GOT3 (cell line): ENCODE measurements at places on chromosomes 3 and 15.

- no peak for DNase-seq
Observed at GRCh38 chr3:10420745-10421475, 84.5 kb downstream of the ATP2B2 start.

GRCh38 chr15:89371228-89372044 lies 36.8 kb upstream of the POLG start:
- no peak for DNase-seq

DNA sequence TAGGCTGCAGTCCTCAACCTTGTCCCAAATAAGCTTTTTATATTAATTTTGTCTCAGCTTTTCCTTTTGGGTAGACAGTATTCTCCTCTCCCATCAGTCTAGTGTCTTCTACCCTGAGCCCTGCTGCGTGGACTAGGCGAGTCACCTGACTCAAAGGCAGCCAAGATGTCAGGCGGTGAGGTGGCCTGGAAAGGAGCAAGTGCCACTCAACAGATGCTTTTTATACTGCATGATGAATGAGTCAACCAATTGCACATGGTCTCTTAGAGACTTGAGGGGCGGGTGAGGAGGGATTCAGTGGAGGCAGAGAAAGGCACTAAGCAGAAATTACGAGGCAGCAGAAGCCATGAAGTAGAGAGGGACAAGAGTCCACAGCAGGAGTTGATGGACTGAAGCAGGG lies 95.9 kb downstream of the FRMD4B start:
- no peak for DNase-seq

DNA sequence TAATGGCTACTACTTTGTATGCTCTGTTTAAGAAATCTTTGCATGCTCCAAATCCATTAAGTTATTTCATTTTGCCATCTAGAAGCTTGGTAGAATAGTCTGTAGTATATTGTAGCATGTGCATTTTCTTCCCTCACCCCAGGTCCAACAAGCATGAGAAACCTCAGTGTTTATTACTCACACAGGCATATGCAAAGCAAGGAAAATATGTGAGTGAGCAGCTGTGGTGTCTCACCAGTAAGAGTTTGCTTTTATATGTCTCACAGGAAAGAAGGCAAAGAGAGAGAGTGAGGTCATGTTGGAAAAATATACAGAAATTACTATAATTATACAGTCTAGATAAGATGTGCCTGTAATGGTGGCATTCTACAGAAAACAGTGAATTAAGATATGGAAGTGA lies 312.5 kb downstream of the C3orf38 start:
- no peak for DNase-seq

DNA sequence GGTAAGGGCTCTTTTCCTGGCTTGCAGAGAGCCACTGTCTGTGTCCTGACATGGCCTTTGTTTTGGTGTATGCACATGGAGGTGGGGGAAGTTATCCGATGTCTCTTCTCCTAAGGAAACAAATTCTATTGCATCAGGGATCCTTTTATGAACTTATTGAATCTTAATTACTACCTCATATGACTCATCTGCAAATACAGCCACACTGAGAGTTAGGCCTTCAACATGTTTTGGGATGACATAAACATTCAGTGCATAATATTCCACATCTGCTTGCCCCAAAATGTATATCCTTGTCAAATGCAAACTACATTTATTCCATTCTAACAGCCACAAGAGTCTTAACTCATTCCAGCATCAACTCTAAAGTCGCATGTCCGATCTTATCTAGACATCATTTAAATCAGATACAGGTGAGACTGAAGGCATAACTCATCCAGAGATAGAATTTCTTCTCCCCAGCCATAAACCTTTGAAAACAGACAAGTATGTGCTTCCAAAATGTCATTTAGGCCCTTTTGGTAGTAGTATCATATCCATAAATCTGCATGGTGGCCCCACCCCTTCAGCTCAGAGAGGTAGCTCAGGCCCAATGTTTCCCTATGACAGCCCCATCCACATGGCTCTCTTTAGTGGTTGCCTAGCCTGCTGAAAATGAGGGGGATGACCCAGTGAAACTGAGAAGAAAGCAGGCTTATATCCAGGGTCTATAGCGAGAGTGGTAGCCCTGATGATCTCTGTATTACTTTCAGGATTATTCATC lies 289.5 kb upstream of the ALCAM start:
- no peak for DNase-seq

DNA sequence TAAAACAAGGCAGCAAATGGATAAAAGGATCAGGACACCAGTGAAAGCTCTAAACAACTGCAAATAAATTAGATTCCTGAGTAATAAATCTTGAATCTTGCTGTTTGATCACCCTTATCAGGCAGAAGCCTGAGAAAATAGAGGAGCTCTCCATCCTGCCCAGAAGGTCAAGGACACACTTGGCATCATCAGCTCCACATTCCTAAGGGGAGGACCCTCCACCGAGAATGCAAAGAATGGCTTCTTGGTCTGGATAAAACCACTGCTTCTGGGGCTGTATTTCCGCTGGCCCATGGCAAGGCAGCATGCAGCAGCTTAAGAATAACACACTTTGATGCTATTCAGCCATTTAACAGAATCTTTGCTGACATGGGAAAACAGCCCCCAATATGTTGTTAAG lies 108.9 kb upstream of the TSC22D2 start:
- no peak for DNase-seq

- no peak for DNase-seq
Observed at GRCh38 chr3:139659511-139659910, 18.3 kb downstream of the NMNAT3 start.

DNA sequence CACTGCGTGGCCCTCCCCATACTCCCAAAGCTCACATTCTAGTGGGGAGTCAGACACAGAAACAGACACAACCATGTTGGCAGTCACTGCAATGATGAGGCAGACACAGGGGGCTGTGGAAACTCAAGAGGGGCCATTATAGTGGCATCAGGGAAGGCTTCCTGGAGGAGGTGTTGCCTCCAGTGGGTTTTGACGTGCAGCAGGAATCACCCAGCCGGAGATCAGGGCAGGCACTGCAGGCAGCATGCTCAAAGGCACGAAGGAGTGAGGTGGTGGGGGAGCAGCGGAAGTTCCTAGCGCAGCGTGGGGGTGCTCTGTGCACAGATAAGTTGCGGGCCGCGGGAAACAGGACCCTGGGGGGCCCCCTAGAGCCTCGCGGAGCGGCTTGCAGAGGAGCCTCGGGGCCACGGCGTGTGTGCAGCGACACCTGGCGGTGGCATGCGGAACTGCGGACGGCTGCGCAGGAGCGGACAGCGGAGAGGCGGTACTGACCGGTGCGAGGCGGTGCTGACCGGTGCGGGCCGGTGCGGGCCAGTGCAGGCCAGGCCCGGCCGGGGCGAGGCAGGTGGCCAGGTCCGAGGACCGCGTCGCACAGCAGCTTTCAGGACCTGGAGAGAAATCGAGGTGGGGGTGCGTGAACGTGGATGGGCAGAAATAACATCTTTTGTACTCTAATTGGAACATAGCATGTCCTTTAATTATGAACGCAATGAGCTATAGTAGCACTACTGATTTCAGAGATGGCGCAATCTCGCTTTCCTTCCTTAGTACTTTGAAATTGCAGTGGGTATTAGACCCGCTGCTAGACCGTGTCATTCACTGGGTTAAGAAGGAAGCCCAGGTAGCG lies 101.5 kb downstream of the FBLN2 start:
- DNase-seq = peak; percentile 46

- no peak for DNase-seq
Observed at GRCh38 chr15:74449095-74449494, 11.9 kb downstream of the UBL7 start.

DNA sequence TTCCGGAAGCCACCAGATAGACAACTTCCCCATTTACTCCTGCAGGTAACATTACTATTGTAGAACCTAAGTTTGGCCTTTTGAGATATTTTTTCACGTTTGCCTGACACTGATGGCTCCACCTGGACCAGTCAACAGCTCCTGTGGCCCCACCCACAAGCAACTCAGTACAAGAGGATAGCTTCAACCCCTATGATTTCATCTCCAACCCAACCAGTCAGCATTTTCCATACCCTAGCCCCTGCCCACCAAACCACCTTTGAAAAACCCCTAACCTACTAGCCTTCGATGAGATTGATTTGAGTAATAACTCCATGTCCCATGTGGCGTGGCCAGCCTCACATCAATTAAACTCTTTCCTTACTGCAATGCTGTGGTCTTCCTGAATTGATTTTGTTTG lies 950 bp upstream of the EHHADH start:
- DNase-seq = no peak

- DNase-seq = no peak
Observed at GRCh38 chr15:38667890-38668850, 103.6 kb upstream of the RASGRP1 start.

- no peak for DNase-seq
Observed at GRCh38 chr3:34364335-34364734, 565.9 kb downstream of the PDCD6IP start.

- DNase-seq = no peak
Observed at GRCh38 chr3:72261566-72262564, 476.9 kb upstream of the PROK2 start.

DNA sequence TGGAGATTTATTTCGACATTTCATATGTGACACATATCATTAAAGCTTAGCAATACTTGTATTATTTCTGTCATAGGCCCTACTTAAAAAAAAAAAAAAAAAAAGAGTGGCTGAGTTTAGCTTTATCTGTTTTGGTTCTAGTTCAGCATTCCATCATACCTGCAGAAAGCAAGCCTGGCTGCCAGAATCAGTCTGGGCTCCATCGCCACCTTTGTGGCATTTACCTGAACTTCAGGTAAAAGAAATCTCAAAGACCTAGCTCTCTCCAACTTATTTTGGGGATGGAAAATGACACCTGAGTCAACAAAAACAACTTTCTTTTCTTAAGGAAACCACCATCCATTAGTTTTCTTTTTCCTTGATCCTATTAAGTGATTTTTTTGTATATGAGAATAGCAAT lies 82.1 kb downstream of the NEK10 start:
- DNase-seq = no peak

GRCh38 chr3:32373844-32374243 lies 17.8 kb upstream of the CMTM7 start:
- DNase-seq = no peak

GRCh38 chr15:101488300-101489164 lies 975 bp downstream of the PCSK6 start:
- DNase-seq = no peak

DNA sequence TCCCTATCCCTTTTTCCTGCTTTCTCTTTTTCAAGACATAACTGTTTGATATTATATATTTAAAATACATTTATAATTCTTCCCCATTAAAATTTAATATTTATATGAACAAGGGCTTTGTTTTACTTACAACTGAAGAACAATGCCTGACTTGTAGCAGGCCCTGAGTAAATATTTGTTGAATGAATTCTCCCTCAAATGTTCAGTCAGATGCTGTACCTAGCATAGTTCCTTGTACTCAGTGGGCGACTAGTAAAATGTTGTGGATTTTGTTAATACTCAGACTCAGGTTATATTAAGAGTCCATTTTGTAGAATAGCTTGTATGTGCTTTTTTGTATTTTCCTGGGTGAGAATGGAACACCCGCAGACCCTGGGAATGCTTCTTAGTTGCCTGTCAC lies 69.1 kb downstream of the SEC22A start:
- DNase-seq = no peak

DNA sequence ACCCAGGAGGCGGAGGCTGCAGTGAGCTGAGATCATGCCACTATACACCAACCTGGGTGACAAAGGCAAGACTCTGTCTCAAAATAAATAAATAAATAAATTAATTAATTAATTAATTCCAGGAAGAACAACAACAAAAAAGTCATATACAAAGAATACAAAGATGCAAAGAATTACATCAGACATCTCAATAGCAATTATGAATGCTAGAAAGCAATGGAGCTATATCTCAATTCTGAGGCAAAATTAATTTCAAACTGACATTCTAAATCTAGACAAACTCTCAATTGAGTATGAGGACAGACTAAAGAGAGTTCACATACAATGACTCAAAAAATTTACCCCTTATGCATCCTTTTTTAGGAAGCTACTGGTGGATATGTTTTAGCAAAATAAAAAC lies 69.6 kb upstream of the CTNNB1 start:
- no peak for DNase-seq

DNA sequence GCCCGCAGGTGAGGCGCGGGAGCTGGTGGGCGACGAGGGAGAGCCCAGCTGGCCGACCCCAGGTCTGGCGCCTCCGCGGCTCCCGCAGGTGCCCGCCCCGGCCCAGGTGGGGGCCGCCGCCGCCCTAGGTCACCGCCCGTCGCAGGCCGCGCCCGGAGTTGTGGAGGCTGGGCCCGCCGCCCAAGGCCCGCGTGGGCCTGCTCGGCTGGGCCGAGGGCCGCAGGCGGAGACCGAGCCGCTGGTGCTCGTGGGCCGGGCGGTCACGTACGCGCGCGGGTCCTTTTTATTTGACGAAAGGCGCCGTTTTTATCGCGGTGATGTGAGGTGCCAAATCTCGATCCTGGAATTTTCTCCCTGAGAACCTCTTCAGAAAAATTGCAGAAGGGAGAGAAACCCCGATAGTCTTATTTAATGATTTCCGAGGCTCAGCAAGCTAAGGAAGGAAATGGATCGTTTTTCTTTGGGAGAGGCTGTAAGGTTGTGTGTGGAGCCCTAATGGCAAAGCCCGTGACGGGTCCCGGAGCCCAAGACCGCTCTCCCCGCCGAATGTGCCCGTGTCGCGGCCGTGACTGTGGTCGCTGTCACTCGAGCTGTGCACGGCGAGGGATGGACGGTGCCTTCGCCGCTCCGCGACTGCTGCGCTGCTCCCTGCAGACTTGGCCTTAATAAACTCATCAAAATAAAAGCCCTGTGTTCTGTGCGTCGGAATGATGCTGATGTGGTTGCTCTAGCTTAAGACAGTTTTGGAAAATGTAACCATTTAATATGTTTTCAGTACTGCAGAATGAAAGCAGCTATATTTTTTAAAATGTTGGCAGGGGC lies 612 bp downstream of the APPL1 start:
- DNase-seq = no peak
